ENCODE measurements at places on chromosomes 11 and 22. TPM values are rescaled to one million over a fixed set of nuclear protein-coding genes. Genes with fewer than 3 reads are reported as not detected.

- no peak for DNase-seq
- H3K4me1 ChIP-seq, result peaks cover 25% of the 10 kb centered on the region
Measured at GRCh38 chr22:39317084-39317774, 2.2 kb downstream of the RPL3 start.

Gene YPEL1
- total RNA-seq, result 1.9 TPM

- no peaks in the 10 kb centered on the region for H3K27me3 ChIP-seq
- H3K4me1 ChIP-seq, result no peaks in the 10 kb centered on the region
- no peak overlapping the region for H3K4me3 ChIP-seq
- no peak for DNase-seq
- no peaks in the 10 kb centered on the region for H3K36me3 ChIP-seq
Measured at GRCh38 chr11:85779956-85780640, 30.8 kb downstream of the SYTL2 start.

Gene POU2AF2
- total RNA-seq, result not detected

DNA sequence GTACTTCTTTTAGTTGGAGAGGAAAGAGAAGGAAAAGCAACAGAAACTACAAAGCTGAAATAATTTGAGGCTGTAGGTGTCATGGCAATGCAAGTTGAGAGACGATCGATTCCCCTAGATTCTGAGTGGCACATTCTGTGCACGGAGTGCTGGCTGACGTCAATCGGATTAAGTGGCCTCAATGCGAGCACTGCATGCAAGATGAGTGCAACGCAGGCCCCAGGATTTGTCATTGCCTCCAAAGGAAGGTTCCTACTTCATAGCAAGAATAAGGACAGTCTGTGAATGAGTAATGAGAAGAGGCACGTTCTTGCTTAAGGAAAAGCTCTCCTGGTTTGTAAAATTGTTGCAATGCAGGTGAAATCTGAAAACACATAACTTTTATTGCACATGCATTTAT lies 892.4 kb downstream of the KCNA4 start:
- H3K4me1 ChIP-seq, result no peaks in the 10 kb centered on the region
- H3K27ac ChIP-seq, result no peak overlapping the region
- no peaks in the 10 kb centered on the region for H3K27me3 ChIP-seq

- DNase-seq, result no peak
- H3K4me3 ChIP-seq, result no peak overlapping the region
- H3K36me3 ChIP-seq, result no peaks in the 10 kb centered on the region
- no peaks in the 10 kb centered on the region for H3K27me3 ChIP-seq
- H3K4me1 ChIP-seq, result no peaks in the 10 kb centered on the region
Measured at GRCh38 chr11:70778883-70779282, 380.6 kb downstream of the CTTN start.

DNA sequence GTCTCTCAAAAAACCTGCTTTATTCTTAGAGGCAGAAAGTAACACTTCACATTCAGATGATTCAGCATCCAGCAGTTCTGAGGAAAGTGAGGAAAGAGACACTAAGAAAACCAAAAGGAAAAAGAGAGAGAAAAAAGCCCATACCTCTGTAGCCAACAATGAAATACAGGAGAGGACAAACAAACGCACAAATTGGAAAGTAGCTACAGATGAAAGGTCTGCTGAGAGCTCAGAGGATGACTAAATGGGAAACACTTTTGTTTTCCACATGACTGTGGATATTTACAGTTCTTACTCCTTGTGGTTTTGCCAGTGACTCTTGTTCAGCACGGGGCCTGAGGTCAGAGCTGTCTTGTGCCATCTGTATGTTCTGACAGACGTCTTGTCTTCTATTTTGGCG lies 3.8 kb downstream of the TIMM8B start:
- no peak for DNase-seq
- H3K4me3 ChIP-seq, result no peak overlapping the region
- peaks cover 9% of the 10 kb centered on the region for H3K36me3 ChIP-seq

- DNase-seq, result no peak
- no peak overlapping the region for H3K4me3 ChIP-seq
- no peaks in the 10 kb centered on the region for H3K36me3 ChIP-seq
Measured at GRCh38 chr22:43289976-43290721, 53.0 kb downstream of the SCUBE1 start.

DNA sequence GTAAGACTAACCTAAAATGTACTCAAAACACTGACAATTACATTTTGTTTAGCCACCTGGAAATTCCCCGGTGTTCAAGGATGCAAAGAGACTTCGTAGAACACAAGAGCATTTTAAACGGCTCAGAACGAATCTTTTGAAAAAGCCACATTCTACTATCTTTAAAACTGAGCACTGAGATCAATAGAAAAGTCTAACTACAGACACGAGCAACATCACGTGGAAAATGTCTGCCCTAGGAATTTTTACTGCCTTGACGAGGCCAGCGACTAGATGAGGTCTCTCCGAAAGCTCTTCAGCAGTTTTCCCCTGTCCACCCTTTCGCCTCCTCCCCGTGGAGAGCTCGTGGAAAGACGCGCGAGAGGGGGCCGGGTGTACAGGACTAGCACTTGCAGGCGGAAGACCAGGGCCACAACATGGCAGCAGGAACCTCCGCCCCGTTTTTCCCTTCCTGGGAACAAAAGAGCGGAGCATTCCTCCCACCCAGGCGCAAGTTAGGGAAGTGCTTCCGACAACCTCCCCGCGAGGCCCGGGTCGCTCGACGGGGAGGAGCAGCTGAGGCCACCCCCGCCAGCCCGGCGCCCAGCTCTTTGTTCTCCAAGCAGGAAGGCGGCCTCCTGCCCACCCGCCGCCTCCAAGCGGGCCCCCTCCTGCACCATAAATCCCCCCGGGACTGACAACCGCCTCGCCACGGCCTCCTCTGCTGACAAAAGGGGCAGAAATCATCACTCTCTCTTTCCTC lies 1.1 kb downstream of the EIF4G2 start:
- peaks cover 10% of the 10 kb centered on the region for H3K4me1 ChIP-seq
- H3K4me3 ChIP-seq, result peak overlapping the region; percentile 70
- no peaks in the 10 kb centered on the region for H3K27me3 ChIP-seq
- peak overlapping the region; percentile 98 for H3K27ac ChIP-seq
- DNase-seq, result no peak

GRCh38 chr11:17734418-17734911 lies at the start of gene KCNC1:
Gene KCNC1, plus strand, starts transcription at chr11:17734781. Its CDS starts 1,222 bp downstream, at chr11:17736003.
- no peaks in the 10 kb centered on the region for H3K4me1 ChIP-seq
- DNase-seq, result no peak
- H3K4me3 ChIP-seq, result no peak within 1 kb of the TSS

GRCh38 chr11:23789938-23790371 lies 706.9 kb upstream of the LUZP2 start:
- no peak overlapping the region for H3K4me3 ChIP-seq
- no peaks in the 10 kb centered on the region for H3K4me1 ChIP-seq
- H3K27ac ChIP-seq, result no peak overlapping the region
- DNase-seq, result no peak

DNA sequence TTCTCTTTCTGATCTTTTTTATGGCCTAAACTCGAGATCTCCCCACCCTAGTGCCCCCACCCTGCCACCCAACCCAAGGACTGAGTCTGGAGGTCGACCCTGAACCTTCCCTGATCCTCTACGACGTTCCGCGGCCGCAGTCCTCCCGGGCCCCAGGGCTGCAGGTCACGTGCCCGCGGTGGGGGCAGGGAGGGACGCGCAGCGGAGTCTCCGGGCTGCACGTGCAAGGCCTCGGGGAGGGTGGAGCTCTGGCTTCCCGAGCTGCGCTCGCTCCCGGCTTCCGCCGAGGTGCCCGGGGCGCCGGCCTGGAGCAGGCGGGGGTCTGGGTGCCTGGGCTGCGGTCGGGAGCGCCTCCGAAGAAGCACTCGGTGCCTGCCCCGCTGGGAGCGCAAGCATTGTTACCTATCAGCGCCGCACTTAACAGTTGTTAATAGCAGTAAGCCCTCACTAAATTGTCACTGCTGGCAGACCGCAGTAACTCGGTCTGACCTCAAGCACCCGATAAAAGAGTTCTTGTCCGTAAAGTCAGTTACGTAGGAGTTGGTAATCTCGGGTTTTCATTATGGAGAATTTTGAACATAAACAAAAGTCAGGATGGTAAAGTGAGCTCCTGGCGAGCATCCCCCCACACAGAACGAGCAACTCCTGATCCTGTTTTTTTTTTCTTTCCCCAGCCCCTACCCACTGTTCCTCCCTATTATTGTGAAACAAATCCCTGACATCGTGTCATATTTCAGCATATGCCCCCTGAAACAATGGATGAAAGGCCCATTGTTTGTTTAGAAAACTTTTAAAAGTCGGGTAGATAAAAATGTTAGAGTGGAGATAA lies 69.7 kb upstream of the EP300 start:
- H3K27me3 ChIP-seq, result no peaks in the 10 kb centered on the region
- 0 out of 2 replicates have a peak overlapping the region, but pooled peaks have one; percentile 29 for H3K27ac ChIP-seq
- peaks cover 7% of the 10 kb centered on the region for H3K4me1 ChIP-seq
- peak; percentile 24 for DNase-seq

Gene PDE3B
- total RNA-seq, result 2.9 TPM

- no peaks in the 10 kb centered on the region for H3K36me3 ChIP-seq
- no peak overlapping the region for H3K4me3 ChIP-seq
- DNase-seq, result no peak
- no peak overlapping the region for H3K27ac ChIP-seq
- H3K27me3 ChIP-seq, result no peaks in the 10 kb centered on the region
- no peaks in the 10 kb centered on the region for H3K4me1 ChIP-seq
Measured at GRCh38 chr11:130671801-130672700, 223.6 kb downstream of the ADAMTS15 start.

DNA sequence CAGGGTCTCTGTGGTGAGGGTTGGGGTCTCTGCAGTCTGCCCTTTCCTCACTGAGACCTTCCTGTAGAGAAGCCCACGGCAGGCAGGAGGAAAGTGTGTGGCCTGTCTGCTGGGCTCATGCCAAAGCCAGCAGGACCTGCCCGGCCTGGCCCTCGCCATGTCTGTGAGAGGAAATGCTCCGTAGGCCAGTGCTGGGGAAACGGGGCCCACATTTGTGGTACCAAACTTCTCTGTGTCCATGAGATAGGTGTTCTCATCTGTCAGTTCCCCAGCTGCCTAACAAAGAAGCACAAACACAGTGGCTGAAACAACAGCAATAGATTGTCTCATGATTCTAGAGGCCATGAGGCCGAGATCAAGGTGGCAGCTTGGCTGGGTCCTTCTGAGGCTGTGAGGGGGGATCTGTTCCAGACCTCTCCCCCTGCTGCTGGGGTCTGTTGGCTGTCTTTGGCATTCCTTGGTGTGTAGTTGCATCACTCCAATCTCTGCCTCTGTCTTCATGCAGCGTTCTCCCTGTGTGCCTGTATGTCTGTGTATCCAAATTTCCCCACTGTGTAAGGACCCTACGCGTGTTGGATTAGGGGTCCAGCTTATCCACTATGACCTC lies 772.5 kb downstream of the TBC1D22A start:
- no peaks in the 10 kb centered on the region for H3K4me1 ChIP-seq
- H3K27me3 ChIP-seq, result no peaks in the 10 kb centered on the region
- H3K27ac ChIP-seq, result no peak overlapping the region
- no peak for DNase-seq
- H3K4me3 ChIP-seq, result no peak overlapping the region

DNA sequence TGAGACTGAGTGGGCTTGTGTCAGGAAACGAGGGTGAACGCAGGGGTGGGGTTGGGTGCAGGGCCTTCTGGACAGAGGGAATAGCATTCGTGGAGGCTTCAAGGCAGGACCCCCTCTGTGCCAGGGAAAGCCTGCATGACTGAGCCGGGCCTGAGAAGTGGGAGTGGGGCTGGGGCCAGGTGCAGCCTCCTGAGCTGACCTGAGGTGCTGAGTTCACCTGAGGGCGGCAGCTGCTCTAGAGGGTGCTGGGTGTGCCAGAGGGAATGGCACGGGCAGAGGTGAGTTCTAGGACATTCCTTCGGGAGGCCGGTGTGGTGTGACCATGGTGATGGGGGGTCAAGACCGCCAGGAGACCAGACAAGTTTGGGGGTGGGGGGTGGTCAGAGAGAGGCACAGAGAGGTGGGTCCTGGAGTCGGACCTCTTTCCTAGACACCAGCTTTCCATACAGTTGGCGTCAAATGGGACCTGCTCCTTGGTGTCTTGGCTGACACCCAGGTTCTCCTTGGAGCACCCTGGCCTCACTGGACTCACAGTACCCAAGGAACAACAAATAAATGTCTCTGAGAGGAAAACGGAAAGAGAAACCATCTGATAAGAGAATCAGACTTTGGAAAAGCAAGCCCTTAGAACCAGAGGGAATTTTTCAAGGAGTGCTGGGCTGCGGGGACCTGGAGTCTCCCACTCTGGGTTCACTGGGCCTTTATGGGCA lies 7.7 kb downstream of the MPPED1 start:
- H3K4me3 ChIP-seq, result no peak overlapping the region
- H3K27me3 ChIP-seq, result no peaks in the 10 kb centered on the region
- DNase-seq, result no peak
- H3K4me1 ChIP-seq, result no peaks in the 10 kb centered on the region

- H3K4me1 ChIP-seq, result no peaks in the 10 kb centered on the region
- no peak overlapping the region for H3K27ac ChIP-seq
- no peak for DNase-seq
- no peak overlapping the region for H3K4me3 ChIP-seq
- no peaks in the 10 kb centered on the region for H3K27me3 ChIP-seq
- no peaks in the 10 kb centered on the region for H3K36me3 ChIP-seq
Measured at GRCh38 chr11:74681686-74682651, 49.3 kb downstream of the CHRDL2 start.

- no peaks in the 10 kb centered on the region for H3K36me3 ChIP-seq
- H3K4me3 ChIP-seq, result no peak overlapping the region
- no peak for DNase-seq
- H3K27me3 ChIP-seq, result no peaks in the 10 kb centered on the region
- H3K27ac ChIP-seq, result no peak overlapping the region
Measured at GRCh38 chr11:109708184-109708583, 286.2 kb downstream of the C11orf87 start.

Measured in GM12878 (cell line).